ENCODE measurements at places on chromosomes 2 and 18.

DNA sequence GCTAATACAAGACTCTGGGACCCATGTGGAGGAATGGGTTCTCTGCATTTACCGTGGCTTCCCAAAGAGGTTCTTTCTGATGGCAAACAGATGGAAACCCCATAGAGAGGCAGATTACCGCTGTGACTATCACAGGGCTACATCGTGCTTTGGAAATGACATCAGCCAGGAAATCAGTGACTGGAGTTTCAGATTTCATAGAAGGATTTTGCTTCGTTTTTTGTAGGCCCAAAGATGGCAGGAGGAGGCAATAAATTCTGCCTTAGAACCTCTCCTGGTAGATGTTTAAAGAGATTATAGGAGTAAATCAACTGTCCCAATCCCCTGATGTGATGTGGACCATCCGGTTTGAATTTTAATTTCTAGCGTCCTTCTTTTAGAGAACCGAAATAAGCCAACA is 214.1 kb downstream of the AGPS start:
- DNase-seq, result no peak

DNA sequence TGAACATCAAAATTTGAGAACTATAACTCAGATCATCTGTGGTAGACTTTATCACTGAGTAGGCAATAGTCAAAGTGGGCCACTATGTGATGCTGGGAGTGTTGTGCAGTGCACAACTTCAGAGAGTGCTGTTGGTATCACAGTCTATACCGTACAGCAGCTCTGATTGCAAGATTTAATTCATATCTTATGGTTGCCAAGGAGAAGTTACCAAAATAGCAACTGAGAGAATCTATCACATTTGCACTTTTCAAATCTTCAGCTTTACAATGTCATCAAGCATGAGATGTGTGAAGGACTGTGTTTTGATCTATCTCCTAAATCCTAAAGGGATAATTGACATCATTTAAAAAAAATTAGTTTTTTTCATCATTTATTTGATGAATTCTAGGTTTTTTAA is 216.1 kb downstream of the DLGAP1 start:
- DNase-seq, result no peak

- no peak for DNase-seq
Measured at GRCh38 chr2:187545238-187545751, 8.9 kb downstream of the TFPI start.

- DNase-seq, result no peak
Measured at GRCh38 chr2:142907653-142908052, 30.2 kb downstream of the KYNU start.

Data from A549 (cell line).